ENCODE measurements at places on chromosomes 7 and 10.

- no peaks in the 10 kb centered on the region for H3K27me3 ChIP-seq
- H3K36me3 ChIP-seq = no peaks in the 10 kb centered on the region
- H3K4me1 ChIP-seq = peaks cover 16% of the 10 kb centered on the region
Measured at GRCh38 chr10:101385866-101386658, 32.1 kb downstream of the BTRC start.

- peaks cover 20% of the 10 kb centered on the region for H3K27me3 ChIP-seq
- no peak for DNase-seq
- H3K27ac ChIP-seq = no peak overlapping the region
- H3K4me3 ChIP-seq = no peak overlapping the region
Measured at GRCh38 chr10:23338886-23339285, 5.7 kb downstream of the C10orf67 start.

GRCh38 chr7:133186060-133186459, 66.8 kb upstream of the EXOC4 start:
- H3K4me3 ChIP-seq = no peak overlapping the region
- no peak overlapping the region for H3K27ac ChIP-seq
- no peaks in the 10 kb centered on the region for H3K4me1 ChIP-seq
- DNase-seq = no peak

DNA sequence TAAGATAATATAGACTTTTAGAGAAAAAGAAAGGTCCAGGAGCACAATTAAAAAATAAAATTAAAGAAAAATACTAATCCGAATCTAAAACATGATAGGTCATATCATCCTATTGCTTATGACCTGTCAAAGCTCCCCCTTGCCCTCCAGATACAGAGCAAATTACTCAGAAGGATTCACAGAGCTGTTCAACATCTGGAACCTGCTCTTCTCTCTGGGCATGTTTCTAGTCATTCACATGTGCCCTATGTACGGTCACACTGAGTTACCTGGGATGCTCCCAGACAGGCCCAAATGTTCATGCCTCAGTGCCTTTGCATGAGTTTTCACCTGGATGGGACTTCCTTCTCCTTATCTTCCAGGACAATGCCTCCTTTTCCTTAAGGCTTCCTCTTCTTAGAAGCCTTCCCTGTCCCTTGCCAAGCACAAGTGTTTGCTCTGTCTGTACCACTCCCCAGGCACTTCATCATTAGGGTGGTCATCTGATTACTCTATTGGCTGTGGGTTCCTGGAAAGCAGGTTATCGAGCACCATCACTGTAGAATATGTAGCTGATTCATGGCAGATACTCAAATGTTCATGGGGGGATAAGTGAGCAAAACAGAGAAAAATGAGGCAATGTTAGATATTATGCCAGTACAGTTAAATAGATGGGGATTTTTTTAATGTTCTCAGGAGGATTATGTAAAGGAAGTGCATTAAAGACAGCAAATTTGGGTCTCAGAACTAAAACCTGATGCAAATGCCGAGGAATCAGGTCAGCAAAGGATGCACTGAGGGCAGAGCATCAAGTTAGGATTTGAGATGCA, 12.0 kb upstream of the AOAH start:
- H3K27ac ChIP-seq = peak overlapping the region; percentile 92
- H3K27me3 ChIP-seq = no peaks in the 10 kb centered on the region
- H3K4me1 ChIP-seq = peaks cover 51% of the 10 kb centered on the region
- peaks cover 3% of the 10 kb centered on the region for H3K36me3 ChIP-seq
- peak overlapping the region; percentile 72 for H3K4me3 ChIP-seq

- H3K27me3 ChIP-seq = peaks cover 10% of the 10 kb centered on the region
- peaks cover 6% of the 10 kb centered on the region for H3K4me1 ChIP-seq
- no peak overlapping the region for H3K4me3 ChIP-seq
- H3K36me3 ChIP-seq = no peaks in the 10 kb centered on the region
- no peak overlapping the region for H3K27ac ChIP-seq
Measured at GRCh38 chr7:44087911-44088838, 5.8 kb upstream of the POLM start.

- no peaks in the 10 kb centered on the region for H3K4me1 ChIP-seq
- no peak overlapping the region for H3K4me3 ChIP-seq
Measured at GRCh38 chr10:110336111-110336721, 31.5 kb upstream of the SMNDC1 start.

Data from central memory CD8-positive, alpha-beta T cell (primary cell).